ENCODE measurements at places on chromosomes 16 and 17.

GRCh38 chr16:52418201-52418600 lies 128.7 kb downstream of the TOX3 start:
- DNase-seq: no peak

GRCh38 chr16:87486713-87487247 lies 6.0 kb downstream of the ZCCHC14 start:
- DNase-seq: no peak

GRCh38 chr16:49127103-49127502 lies 154.5 kb downstream of the CBLN1 start:
- no peak for DNase-seq

DNA sequence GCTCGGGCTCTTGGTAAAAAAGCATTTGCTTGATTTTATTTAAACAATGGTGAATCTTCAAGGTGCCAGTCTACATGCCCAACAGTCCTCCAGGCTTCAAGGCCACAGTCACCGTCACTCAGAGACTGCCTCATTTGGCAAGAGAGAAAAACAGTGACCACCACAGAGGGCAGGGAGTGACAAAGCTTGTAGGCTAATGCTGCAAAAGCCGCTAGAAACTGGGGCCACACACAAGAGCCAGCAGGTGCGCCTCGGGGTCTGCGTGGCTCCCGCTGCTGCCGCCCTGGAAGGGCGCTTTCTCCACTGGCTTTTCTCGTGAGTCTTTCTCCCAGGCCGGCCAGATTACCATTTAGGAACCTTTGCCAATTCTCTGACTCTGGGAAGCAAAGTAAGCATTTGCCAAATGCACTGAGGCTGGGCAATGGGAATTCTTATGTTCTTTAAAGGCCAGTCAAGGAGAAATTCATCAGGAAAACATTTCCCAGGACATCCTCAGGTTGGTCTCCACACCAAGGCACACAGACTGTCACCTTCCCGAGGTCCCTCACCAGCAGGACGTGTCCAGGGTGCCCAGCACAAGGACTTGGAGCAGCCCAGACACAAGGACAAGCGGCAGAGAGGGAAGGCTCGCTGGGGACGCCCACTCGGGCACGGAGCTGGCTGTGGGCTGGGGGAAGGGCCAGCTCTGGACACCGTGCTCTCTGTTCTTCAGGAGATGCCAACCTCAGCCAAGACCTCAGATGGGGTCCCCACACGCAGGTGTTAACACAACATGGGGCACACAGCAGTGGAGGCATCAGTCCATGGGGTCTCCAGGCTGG lies 12.5 kb upstream of the C16orf95 start:
- DNase-seq: no peak

DNA sequence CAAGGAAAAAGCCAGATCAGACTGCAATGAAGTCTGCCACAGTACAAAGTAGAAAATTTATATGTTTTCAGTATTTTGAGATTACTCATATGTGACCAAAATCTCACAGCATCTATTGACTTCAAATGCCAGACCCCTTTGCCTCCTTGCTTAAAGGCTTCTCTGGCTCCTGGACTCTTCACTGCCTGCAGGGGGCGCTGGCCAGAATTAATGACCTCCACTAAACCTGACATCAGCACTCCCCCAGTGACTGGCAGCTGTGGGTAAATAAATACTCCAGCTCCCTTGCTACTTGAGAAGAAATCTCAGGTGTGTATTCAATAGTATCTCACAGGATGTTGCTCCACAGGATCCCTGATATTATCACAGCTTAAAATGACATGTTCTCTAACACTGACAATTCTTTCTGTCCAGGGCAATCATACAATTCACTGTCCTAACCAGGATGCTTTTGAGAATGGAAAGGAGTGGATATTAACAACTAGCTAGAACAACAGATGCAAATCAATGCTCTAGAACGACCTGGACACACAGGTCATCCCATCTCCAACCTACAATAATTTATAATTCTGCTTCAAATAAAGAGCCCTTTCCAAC lies 4.0 kb downstream of the BECN1 start:
- DNase-seq: peak; percentile 61

Measured in activated T-cell treated with anti-CD3 and anti-CD28 coated beads, Interleukin-2, amount 50 U/mL, for 1 hour (primary cell).